RPMI7951 (cell line): ENCODE measurements at places on chromosomes 13 and 19.

- DNase-seq = peak; percentile 69
These were observed at the start of gene CYP4F12 for GRCh38 chr19:15672580-15673175. Gene CYP4F12, plus strand, starts transcription at chr19:15673087. Its CDS starts 443 bp downstream, at chr19:15673530.

GRCh38 chr19:403221-404027 is 5.5 kb downstream of the C2CD4C start:
- DNase-seq = no peak

GRCh38 chr13:45950386-45951000 is 98.9 kb upstream of the SIAH3 start:
- DNase-seq = no peak

DNA sequence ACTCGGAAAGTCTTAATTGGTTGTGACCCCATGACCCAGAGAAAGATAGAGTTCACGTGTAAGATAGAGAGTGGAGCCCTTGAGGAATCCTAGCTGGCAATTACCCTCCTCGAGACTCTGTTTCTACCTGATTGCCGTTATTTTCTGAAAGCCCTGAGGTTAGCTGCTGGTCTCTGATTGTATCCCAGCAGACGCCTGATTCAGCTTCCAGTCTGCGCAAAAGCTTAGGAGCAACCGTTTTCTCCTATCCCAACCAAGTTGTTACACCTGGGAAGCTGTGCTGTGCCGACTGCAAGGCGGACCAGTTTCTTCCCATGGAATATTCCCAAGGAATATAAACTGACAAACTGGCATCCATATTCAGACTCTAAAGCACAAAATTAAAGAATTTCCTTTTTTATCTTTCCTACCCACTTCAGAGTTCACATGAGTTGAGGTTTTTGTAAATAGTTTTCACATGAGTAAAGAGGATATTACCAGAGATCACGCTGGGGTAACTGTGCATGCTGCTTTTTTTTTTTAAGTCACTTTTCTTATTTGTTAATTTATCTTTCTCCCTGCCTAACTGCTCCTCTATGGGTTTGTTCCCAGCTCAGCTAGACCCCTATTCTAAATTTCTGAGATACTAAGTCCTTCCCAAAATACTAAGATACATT is 1.5 kb upstream of the TRPC4 start:
- DNase-seq = peak; percentile 72

DNA sequence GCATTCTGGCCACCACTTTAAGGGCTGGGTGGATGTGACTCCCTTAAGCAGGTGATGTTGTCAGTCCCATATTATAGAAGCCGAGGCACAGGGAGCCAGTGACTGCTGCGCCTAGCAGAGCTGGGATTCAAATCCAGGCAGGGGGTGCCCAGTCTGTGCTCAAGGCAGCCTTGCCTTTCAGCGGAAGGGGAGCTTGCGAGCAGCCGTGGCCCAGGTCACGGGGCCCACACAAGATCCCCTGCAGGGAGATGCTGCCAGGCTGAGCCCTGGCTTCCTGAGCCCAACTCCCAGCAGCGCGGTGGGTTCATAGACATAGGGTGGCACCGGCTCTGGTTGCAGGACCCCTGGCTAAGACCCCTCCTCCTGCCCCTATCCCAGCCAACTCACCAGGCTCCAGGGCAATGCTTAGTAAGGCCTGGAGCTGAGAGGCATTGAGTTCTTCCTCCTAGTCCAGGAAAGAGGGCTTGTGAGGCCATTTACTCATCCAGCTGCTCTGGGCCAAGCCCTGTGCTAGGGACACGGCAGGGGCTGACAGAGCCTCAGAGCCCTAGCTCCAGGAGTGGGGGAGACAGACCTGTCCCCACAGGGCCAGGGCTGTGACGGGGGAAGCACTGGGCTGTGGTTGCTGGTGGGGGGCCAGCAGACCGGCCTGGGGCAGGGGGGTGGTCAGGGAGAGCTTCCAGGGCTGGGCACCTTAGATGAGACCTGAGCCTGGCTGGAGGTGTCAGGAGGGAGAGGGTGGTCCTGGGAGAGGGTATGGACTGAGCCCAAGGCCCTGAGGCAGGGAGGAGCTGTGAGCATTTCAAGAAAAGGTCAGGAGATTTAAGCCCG is 9.6 kb downstream of the CAPN12 start:
- DNase-seq = peak; percentile 48
